Smooth muscle cell of the umbilical artery (primary cell): ENCODE measurements at places on chromosomes 6 and 20. TPM values are rescaled to one million over a fixed set of nuclear protein-coding genes. Genes with fewer than 3 reads are reported as not detected.

SCUBE3 gene
- 4.2 and 5.0 TPM in 2 replicates for total RNA-seq

HTR1E gene
- total RNA-seq, result not detected in 2 replicates

MYL9 gene
- 31.2 and 35.2 TPM in 2 replicates for total RNA-seq

FOXQ1 gene
- total RNA-seq, result 0.05 TPM in 1 of 2 replicates, not detected in the other

COL11A2 gene
- total RNA-seq, result 0.30 and 0.37 TPM in 2 replicates

C4B gene
- 2.1 and 3.9 TPM in 2 replicates for total RNA-seq

FAM120B gene
- total RNA-seq, result 14.6 and 22.6 TPM in 2 replicates

CAGE1 gene
- under 0.01 TPM in 1 of 2 replicates, not detected in the other for total RNA-seq

FAM209B gene
- total RNA-seq, result not detected in 2 replicates

PGC gene
- total RNA-seq, result not detected in 2 replicates

C4A gene
- total RNA-seq, result 4.2 and 4.3 TPM in 2 replicates

ADAM33 gene
- 16.4 and 18.7 TPM in 2 replicates for total RNA-seq

LTB gene
- not detected in 2 replicates for total RNA-seq

CD93 gene
- 0.69 and 0.89 TPM in 2 replicates for total RNA-seq

TMEM200A gene
- total RNA-seq, result 152 and 402 TPM in 2 replicates

EYS gene
- 0.05 TPM in 1 of 2 replicates, not detected in the other for total RNA-seq

LST1 gene
- total RNA-seq, result not detected in 2 replicates

SAPCD1 gene
- total RNA-seq, result 1.2 TPM in 2 replicates

PTPRT gene
- not detected in 2 replicates for total RNA-seq

BTBD3 gene
- total RNA-seq, result 14.8 and 26.8 TPM in 2 replicates

RRP36 gene
- total RNA-seq, result 81.1 and 91.1 TPM in 2 replicates

ENPP5 gene
- total RNA-seq, result under 0.01 TPM in 1 of 2 replicates, not detected in the other

DACT2 gene
- not detected in 2 replicates for total RNA-seq

ZNF334 gene
- 2.7 and 2.8 TPM in 2 replicates for total RNA-seq

TCF19 gene
- 1.5 and 8.6 TPM in 2 replicates for total RNA-seq

ELOVL4 gene
- 7.1 and 7.6 TPM in 2 replicates for total RNA-seq

SLC22A2 gene
- 0.23 and 3.0 TPM in 2 replicates for total RNA-seq

CCR6 gene
- not detected in 2 replicates for total RNA-seq

EDN1 gene
- 1.8 and 2.8 TPM in 2 replicates for total RNA-seq

CRISP3 gene
- total RNA-seq, result not detected in 2 replicates

TINAG gene
- not detected in 2 replicates for total RNA-seq

MYMX gene
- total RNA-seq, result not detected in 2 replicates

GHRH gene
- not detected in 2 replicates for total RNA-seq

RBPJL gene
- not detected in 2 replicates for total RNA-seq

ADTRP gene
- total RNA-seq, result 0.59 and 4.9 TPM in 2 replicates

RIPOR2 gene
- 0.30 and 0.42 TPM in 2 replicates for total RNA-seq

PPP1R3G gene
- total RNA-seq, result 1.5 TPM in 2 replicates

CLPSL2 gene
- total RNA-seq, result not detected in 2 replicates

PRRT1 gene
- total RNA-seq, result 0.09 TPM in 1 of 2 replicates, not detected in the other

ZFP64 gene
- total RNA-seq, result 23.8 and 47.2 TPM in 2 replicates

TP53TG5 gene
- total RNA-seq, result not detected in 2 replicates

OR2H2 gene
- not detected in 2 replicates for total RNA-seq

QKI gene
- 77.8 and 137 TPM in 2 replicates for total RNA-seq

APOM gene
- 0.60 and 0.89 TPM in 2 replicates for total RNA-seq

LY6G6C gene
- total RNA-seq, result not detected in 2 replicates

LTA gene
- total RNA-seq, result not detected in 2 replicates

GPSM3 gene
- 0.59 and 1.2 TPM in 2 replicates for total RNA-seq

MANEA gene
- total RNA-seq, result 15.1 and 17.3 TPM in 2 replicates

OR2J3 gene
- total RNA-seq, result not detected in 2 replicates

RNF182 gene
- total RNA-seq, result 0.30 and 1.8 TPM in 2 replicates

ATP6V1G2 gene
- 2.6 and 3.3 TPM in 2 replicates for total RNA-seq

GSTA3 gene
- total RNA-seq, result not detected in 2 replicates

COL20A1 gene
- total RNA-seq, result under 0.01 and 0.05 TPM in 2 replicates

TCP11 gene
- 0.46 TPM in 1 of 2 replicates, not detected in the other for total RNA-seq

SIM1 gene
- not detected in 2 replicates for total RNA-seq

MOXD1 gene
- total RNA-seq, result 62.4 and 118 TPM in 2 replicates

PLEKHG1 gene
- total RNA-seq, result 0.30 and 0.55 TPM in 2 replicates

CNPY3 gene
- total RNA-seq, result 58.5 and 60.9 TPM in 2 replicates

ACTL10 gene
- 2.7 and 3.0 TPM in 2 replicates for total RNA-seq

TMEM170B gene
- total RNA-seq, result 1.8 and 3.3 TPM in 2 replicates
